ENCODE measurements at places on chromosomes 6 and 20. TPM values are rescaled to one million over a fixed set of nuclear protein-coding genes. Genes with fewer than 3 reads are reported as not detected.

CSTF1 gene
- total RNA-seq = 74.5 TPM

CGA gene
- total RNA-seq = not detected

DNA sequence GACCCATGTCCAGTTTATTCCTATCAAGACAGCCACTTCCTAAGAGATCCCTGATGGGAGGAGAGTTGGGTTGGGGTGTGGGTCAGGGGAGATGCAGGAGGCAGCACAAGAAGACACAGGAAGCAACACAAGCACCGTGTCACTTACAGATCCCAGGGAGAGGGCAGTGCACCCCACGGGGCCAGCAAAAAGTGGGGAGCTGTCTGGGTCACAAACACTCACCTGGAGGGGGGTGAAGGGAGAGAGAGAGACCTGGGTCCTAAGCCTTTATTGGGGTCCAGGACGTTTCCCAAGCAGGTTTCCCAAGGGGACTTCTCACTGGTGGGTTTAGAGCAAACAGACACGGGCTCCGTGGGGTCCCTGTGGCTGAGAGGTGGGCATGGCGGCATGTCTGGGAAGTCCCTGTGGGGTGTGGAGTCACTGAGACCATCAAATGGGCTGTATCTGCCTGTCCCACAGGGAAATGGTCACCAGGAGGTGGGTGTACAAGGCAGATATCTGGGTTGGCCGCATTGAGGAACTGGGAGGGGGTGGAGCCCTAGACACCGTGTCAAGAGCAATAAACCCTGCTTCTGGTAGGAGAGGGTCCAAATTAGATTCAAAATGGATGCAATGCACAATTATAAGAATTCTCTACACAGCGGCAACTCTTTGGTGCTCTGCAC lies 1.6 kb upstream of the CD93 start:
- no peaks in the 10 kb centered on the region for H3K36me3 ChIP-seq
- H3K27me3 ChIP-seq = no peaks in the 10 kb centered on the region
- H3K27ac ChIP-seq = no peak overlapping the region
- no peak overlapping the region for H3K4me3 ChIP-seq
- no peak for DNase-seq

DNA sequence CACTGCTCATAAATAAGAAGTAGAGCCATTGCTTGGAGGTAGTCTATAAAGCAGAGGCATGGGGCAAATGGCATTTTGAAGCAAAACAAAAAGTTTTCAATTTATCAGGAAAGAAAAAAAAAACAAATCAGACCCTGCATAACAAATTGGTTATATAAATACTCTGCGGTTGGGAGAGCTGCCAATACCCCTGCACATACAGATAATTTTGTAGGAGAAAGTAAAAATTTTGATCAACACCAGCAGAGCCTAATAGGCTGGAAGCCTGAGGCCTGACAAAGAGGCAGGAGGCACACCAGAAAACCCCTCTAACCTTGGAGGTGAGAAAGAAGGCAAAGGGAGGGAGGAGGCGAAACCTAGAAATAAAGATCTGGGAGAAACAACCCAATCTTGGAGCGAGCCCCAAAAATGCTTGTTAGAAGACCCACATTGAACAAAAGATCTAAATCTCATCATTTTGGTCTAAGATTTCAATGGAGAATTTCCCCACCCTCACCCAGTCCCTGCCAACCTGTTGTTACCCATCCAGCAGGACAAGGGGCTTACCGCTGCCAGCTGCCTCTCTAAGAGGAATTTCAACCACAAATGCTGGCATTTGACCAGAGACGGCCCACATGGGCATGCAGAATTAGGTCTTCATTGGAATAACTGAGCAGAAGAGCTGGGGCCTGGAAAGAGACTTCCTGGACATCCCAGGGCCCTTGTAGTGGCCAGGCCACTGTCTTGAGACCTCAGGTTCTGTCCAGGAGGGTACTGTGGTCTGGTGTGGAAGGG lies 28.4 kb downstream of the FOXA2 start:
- no peak overlapping the region for H3K27ac ChIP-seq
- DNase-seq = no peak
- no peaks in the 10 kb centered on the region for H3K4me1 ChIP-seq
- H3K4me3 ChIP-seq = no peak overlapping the region
- H3K27me3 ChIP-seq = peaks cover 49% of the 10 kb centered on the region

- H3K27me3 ChIP-seq = no peaks in the 10 kb centered on the region
- H3K4me1 ChIP-seq = no peaks in the 10 kb centered on the region
- no peak overlapping the region for H3K27ac ChIP-seq
- DNase-seq = no peak
- no peak overlapping the region for H3K4me3 ChIP-seq
These were observed 80.3 kb upstream of the AFDN start for GRCh38 chr6:167746390-167746907.

- H3K27me3 ChIP-seq = no peaks in the 10 kb centered on the region
- peak overlapping the region; percentile 95 for H3K27ac ChIP-seq
- H3K4me3 ChIP-seq = peak overlapping the region; percentile 79
- H3K4me1 ChIP-seq = peaks cover 99% of the 10 kb centered on the region
- H3K36me3 ChIP-seq = peaks cover 31% of the 10 kb centered on the region
These were observed 39.5 kb downstream of the PPP1R16B start for GRCh38 chr20:38844963-38845362.

DNA sequence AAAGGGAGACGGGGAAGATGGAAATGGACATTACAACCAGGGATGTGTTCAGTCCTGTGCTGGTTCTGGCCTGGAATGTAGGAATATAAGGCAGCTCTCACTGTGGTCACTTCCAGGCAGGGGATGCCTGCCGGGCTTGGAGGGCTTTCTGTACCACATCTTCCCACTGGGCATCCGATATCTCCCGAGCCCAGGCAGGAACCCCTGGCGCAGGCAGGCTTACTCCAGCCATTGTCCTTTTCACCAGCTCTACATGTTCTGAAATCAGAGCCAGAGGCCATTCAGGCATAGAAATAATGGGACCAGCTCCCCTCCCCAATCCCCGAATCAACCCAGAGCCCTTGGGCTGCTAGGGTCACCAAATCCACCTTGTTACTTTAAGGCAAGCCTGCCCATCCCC lies 1.4 kb downstream of the MEA1 start:
- H3K36me3 ChIP-seq = peaks cover 7% of the 10 kb centered on the region
- H3K4me3 ChIP-seq = peak overlapping the region; percentile 99
- H3K27me3 ChIP-seq = no peaks in the 10 kb centered on the region
- DNase-seq = no peak
- H3K4me1 ChIP-seq = peaks cover 58% of the 10 kb centered on the region
- H3K27ac ChIP-seq = peak overlapping the region; percentile 70

- H3K4me3 ChIP-seq = no peak overlapping the region
- H3K27ac ChIP-seq = no peak overlapping the region
- peaks cover 2% of the 10 kb centered on the region for H3K36me3 ChIP-seq
- no peaks in the 10 kb centered on the region for H3K4me1 ChIP-seq
- no peak for DNase-seq
These were observed 1370.3 kb upstream of the CITED2 start for GRCh38 chr6:140744659-140745320.

- H3K36me3 ChIP-seq = no peaks in the 10 kb centered on the region
- H3K4me1 ChIP-seq = no peaks in the 10 kb centered on the region
- no peak overlapping the region for H3K4me3 ChIP-seq
- no peaks in the 10 kb centered on the region for H3K27me3 ChIP-seq
These were observed 19.1 kb downstream of the SLC24A3 start for GRCh38 chr20:19231359-19232035.

DNA sequence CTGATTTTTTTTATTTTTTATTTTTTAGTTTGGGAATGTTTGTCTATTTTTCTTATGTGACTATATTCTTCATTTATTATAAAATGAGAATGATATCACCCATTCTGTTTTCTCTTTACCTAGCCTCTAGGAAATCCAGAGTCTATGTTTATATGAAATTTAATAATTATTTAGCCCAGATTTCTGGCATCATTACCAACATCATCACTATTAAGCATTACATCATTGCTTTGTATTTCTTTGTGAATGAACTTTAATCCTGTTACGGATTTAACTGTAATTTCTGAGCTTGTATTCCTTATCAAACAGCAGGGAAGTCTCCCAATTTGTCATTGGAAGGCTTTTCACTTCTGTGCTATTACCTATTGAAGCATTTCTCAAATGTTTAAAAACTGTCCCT lies 72.7 kb upstream of the NOX3 start:
- H3K27me3 ChIP-seq = no peaks in the 10 kb centered on the region
- no peak overlapping the region for H3K4me3 ChIP-seq
- H3K36me3 ChIP-seq = peaks cover 3% of the 10 kb centered on the region

DNAH8 gene
- total RNA-seq = 0.02 TPM

NKX2-4 gene
- total RNA-seq = not detected

DNA sequence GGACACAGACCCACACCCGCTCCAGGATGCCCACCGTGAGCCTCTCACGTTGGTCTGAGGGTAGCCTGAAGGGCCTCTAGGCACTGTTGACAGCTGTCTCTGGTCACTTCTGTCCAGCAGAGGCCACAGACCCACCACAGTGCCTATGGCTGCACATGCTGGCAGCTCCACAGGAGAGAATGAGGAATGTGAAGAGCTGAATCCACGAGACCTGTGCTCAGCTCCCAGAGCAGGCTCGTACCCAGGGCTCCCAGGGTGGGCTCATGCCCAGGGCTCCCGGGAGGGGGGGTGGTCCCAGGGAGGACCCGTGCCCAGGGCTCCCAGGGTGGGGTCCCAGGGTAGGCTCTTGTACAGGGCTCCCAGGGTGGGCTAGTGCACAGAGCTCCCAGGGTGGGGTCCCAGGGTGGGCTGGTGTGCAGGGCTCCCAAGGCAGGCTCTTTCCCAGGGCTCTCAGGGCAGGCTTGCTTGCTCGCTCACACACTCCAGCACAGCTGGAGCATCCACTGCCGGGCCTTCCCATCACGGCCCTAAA lies 201.0 kb downstream of the SYNDIG1 start:
- no peak overlapping the region for H3K27ac ChIP-seq
- no peaks in the 10 kb centered on the region for H3K36me3 ChIP-seq
- no peak for DNase-seq
- no peak overlapping the region for H3K4me3 ChIP-seq
- H3K27me3 ChIP-seq = no peaks in the 10 kb centered on the region

ENPP5 gene
- total RNA-seq = 0.16 TPM

GUCA1A gene
- total RNA-seq = 0.14 TPM

DNA sequence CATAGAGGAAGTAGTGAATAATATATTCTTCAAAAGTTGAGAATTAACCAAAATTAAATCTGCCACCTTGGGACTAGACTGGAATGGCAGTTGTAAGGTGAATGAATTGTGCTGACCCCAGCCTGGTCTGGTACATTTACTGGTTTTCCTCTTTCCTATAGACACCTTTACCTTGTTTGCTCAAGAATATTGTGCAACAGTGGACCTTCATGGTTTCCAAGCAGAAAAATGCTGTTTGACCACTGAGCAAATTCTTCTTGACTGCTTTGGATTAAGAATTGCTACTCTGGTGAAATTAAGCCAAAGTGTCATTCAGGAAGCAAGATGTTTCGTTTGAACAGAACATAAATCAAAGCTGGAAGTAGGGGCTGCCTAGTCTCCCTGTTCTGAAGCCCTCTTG lies 156.6 kb upstream of the TAB2 start:
- no peak for DNase-seq
- H3K36me3 ChIP-seq = peaks cover 1% of the 10 kb centered on the region
- no peaks in the 10 kb centered on the region for H3K27me3 ChIP-seq
- H3K4me1 ChIP-seq = peaks cover 2% of the 10 kb centered on the region
- no peak overlapping the region for H3K27ac ChIP-seq

DNA sequence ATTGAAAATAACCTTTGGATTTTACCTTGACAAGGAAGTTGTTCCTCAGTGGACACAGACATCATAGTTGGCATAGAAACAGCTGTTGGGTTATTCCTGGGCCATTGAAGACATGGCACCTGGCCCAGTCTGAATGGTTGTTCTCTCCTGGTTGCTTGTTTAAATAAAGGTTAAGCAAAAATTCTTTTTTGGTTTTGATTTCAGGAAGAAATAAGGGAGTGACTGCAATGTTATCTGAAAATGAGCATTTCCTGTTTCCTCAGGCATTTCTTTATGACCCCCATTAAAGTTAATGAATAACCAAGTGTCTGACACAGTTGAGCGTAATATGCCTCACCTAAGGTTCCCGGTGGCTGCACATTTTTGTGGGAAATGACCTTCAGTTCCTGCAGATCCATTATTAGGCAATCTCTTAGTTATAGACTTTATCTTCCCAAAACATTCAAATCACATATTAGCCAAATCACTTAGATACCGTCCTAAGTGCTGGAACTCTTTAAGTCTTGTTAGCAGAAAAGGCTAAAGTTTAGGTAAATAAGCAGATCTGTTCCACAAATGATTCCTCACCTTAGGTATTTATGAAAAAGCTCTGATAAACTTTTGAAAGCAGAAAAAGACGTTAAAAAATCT lies 648.7 kb upstream of the FLRT3 start:
- no peaks in the 10 kb centered on the region for H3K4me1 ChIP-seq
- peaks cover 8% of the 10 kb centered on the region for H3K36me3 ChIP-seq
- no peaks in the 10 kb centered on the region for H3K27me3 ChIP-seq
- H3K4me3 ChIP-seq = no peak overlapping the region
- no peak overlapping the region for H3K27ac ChIP-seq

DNA sequence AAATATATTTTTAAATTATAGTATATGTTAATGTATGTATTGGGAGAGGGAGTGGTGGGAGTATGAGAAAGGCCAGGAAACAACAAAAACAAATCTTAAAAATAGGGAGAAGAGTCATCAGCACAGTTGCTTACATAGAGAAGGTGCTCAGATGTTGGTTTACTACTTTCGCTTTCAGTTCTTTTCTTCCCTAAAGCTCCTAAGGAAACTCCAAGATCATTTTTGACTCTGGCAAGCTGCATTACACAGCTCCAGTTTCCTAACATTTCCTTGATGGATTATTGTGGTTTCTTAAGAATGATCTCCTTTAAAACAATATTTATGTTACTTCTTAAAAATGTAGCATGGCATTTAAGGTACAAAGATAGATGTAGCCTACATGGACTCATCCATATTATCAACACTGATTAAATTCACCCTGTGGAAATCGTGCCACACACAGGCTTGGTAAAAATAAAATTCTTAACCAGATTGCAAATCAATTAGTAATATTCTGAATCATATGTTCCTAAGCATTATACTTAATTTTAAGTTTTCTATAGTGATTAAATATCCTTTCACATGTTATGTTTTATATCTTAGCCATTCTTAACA lies 118.0 kb upstream of the MAN1A1 start:
- H3K36me3 ChIP-seq = peaks cover 5% of the 10 kb centered on the region
- no peak overlapping the region for H3K27ac ChIP-seq

DNA sequence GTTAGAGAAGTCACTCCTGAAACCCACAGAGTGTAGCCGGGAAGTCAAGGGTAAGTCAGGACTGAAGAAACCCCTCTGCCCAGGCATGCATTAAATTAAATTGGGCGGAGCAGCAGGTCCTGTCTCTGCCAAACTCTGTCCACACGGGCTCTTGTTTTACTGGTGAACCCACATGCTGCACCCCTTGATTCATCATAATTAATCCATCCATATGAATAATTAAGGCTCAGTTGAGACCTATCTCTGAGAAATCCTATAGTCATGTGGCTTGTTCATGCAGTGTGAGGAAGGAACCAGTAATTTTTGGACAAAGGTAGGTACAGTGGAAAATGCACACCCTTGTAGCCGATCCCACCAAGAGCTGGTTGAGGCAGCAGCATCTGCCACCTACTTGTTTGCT lies 43.0 kb downstream of the PXDC1 start:
- no peaks in the 10 kb centered on the region for H3K36me3 ChIP-seq
- no peak overlapping the region for H3K4me3 ChIP-seq
- no peak for DNase-seq
- H3K4me1 ChIP-seq = no peaks in the 10 kb centered on the region
- no peak overlapping the region for H3K27ac ChIP-seq

FABP7 gene
- not detected for total RNA-seq

GRCh38 chr20:38633577-38634093 lies 32.0 kb downstream of the ARHGAP40 start:
- H3K4me1 ChIP-seq = peaks cover 9% of the 10 kb centered on the region
- H3K4me3 ChIP-seq = no peak overlapping the region
- no peak overlapping the region for H3K27ac ChIP-seq
- H3K36me3 ChIP-seq = no peaks in the 10 kb centered on the region
- DNase-seq = peak; percentile 61
